Common myeloid progenitor, CD34-positive (primary cell): ENCODE measurements at places on chromosomes 13 and 19.

- DNase-seq, result no peak
Measured at GRCh38 chr19:11359421-11359820, 4.2 kb downstream of the PLPPR2 start.

DNA sequence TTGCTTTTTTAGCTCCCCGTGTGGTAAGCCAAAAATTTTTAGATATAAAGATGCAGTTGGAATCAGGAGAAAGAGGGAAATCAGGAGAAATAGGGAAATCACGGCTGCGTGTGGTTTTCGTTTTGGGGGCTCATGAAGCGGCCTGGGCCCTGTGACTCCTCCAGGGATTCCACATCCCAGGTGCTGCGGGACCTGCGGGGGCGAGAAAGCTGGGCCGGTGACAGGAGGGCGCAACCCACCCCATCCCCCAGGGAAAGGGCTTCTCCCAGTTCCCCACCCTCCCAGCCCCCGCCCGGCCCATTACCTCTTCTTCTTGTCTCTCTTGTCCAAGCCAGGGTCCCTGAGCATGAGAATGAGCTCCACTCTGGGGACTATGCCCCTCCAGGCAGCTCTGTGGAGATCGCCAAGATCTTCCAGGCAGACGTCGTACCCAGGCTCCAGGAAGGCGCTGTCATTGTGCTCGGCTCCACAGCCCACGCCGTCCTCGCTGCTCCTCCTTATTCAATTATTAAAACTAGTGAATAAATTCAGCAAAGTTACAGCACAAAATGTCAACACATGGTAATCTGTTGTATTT is 111.0 kb downstream of the MRPL57 start:
- DNase-seq, result no peak

- DNase-seq, result no peak
Measured at GRCh38 chr13:52804202-52804641, 44.2 kb downstream of the PCDH8 start.

GRCh38 chr13:85662186-85662585 is 137.0 kb downstream of the SLITRK6 start:
- DNase-seq, result no peak

GRCh38 chr19:8577247-8577646 is at the start of gene MYO1F:
MYO1F (minus strand) TSS chr19:8577442; CDS start chr19:8577309, 133 bp downstream.
- DNase-seq, result no peak
